HuH-7.5 (cell line): ENCODE measurements at places on chromosomes 2 and 18.

DNA sequence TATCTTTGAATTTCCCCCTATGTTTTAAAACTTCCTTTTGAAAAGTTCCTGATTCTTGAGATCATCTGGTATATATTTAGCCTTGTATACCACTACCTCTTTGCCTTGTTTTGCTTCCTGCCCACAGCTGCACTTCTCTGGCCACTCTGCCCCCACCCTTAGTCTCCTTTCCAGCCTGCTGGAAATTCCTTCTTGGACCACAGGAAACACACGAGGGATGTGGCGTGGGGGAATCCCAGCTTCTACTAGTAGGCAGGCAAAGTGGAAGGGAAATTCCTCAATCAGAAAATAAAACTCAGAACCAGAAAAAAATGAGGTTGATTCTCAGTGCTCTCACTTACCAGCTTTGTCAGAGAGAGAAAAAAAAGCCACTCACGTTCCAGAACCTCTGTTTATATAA lies 13.4 kb downstream of the IL18RAP start:
- DNase-seq, result no peak

DNA sequence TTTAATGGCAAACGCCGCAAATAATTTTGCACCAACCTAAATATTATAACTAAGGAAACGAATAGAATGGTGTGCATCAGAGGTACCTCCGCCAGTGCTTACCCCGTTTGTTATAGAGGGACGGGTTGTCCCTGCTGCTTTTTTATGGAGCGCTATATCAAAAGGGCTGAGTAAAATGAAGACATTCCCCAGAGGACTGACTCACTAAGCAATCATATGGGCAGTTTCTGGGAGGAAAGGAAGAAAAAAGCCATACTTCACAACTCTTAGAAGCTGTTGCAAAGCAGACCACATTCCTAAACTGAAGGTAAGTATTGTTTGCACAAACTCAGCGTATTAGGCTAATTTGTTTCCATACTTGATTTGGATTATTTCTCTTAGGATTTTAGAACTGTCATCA lies 12.9 kb downstream of the ID2 start:
- DNase-seq, result no peak

- DNase-seq, result no peak
Observed at GRCh38 chr2:63875131-63875527, 33.4 kb downstream of the UGP2 start.

DNA sequence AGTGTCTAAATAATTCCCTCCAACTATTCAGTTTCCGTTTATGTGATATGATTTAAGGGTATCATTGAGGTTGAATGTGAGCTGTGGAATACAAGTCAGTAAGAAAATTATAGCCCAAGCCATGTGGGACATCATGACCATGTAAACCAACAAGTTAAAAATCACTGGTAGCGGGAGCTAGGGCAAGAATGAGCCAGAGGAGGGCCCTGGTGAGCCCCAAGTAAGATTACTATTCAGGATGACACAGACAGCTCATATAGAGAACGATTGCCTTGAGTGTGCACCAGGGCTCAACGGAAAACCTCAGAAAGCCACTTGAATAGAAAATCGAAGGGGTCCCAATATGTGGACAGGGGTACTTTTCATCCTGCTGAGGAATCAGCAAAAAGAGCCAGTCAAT lies 87.8 kb upstream of the RBMS1 start:
- DNase-seq, result no peak

GRCh38 chr2:128458505-128458904 lies 139.8 kb upstream of the HS6ST1 start:
- no peak for DNase-seq

- DNase-seq, result no peak
Observed at GRCh38 chr2:240781471-240782220, 38.4 kb downstream of the KIF1A start.

DNA sequence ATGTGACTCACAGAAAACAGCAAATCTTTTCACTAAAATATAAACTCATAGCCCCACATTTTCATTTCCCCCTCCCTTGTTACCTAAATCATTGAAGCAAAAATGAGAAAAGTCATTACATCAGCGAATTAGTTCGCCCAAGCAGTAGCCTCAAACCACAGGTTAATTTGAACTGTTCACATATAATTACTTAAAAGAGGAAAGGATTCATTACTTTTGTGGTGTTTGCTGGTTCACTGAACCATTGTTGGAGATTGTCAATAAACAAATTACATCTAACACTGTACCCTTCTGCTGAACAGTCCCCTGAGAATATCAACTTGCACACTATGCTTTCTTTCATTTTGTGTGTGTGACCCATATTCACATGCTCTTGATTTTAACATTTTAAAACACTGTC lies 238.7 kb downstream of the ERBB4 start:
- no peak for DNase-seq

GRCh38 chr2:175057078-175057685 lies 52.0 kb upstream of the CHN1 start:
- DNase-seq, result no peak

- DNase-seq, result no peak
Observed at GRCh38 chr2:79103214-79103613, 15.4 kb upstream of the REG1B start.

DNA sequence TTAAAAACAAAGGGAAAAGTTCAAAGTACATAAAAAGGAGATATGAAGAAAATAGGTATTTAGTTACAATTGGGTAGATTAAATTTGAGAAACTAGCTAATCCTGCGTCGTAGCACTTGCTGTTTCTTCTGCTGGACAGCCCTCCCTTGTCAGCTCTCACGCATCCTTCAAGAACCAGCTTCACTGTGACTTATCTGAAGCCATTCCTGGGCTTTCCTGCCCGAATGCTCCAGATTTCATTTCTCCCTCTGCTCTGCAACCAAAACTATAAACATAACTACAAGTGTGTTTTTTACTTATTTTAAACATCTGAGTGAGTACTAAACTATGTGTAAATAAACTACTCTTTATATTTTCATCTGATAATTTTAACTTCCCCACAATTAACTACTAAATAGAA lies 149.2 kb downstream of the MTCL1 start:
- no peak for DNase-seq

DNA sequence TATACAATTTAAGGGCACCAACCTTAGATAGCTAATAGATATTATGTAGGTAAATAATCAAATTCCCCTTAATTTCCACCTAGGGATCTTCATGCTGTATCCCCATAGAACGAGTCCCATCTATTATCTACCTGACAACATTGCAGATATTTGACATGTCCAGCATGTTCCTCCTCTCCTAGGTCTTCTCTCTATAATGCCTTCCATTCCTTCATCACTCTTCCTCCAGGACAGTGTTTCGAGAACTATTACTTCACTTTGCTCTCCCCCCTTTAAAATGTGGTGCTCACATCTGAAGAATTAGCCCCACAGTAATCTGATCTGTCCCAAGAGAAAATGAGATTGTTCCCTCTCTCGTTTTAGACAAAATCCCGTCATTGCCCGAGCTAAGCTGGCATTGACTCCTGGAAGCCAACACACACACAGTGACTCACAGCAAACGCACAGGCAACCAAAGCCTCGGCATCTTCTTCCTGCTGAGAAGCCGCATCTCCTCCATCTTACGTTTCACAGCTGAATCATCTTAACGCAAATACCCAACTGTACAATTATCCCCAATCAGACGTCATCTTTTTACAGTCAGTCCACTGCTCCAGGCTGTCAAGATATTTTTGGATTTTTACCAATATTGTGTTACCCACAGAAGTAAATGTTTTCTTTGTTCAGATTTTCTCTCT lies 162.9 kb upstream of the AGAP1 start:
- no peak for DNase-seq

DNA sequence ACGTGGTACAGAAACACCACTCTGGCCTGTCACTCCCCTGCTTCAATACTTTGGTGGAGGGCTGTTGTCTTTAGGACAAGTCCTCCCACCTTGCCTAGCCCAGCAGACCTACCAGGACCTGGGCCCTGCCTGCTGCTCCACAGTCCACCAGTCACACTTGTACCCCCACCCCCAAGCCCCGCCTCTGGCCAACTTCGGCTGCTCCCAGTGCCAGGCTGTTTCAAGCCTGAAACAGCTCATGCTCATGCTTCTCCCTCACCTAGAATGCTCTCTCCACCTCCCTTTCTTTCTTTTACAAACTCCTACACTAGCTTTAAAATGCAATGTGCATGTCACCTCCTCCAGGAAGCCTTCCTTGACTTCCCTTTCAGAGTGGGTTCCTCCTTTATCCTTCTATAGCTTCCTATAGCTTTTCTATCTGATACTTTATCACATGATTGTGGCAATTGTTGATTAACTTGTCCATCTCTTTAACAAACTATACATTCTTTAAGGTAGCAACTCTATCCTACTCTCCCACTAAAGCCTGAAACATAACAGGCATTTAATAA lies 4.8 kb upstream of the OXER1 start:
- DNase-seq, result no peak

DNA sequence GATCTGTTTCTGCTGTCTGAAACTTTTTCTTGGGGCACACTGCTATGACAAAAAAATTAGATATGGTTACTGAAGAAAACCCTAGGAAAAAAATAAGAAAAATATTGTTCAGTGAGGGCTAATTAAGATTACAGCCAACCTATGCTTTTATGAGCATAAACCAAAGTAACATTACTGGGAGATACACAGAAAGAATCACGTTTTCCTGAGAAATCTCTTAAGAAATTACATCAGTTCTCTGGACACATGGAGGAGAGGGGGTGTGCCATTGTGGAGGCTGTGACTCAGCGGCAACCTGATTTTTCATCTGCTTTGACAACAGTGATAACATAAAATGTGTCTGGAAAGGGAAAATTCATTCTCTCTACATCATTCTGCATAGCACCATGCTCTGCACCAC lies 13.4 kb upstream of the NMI start:
- no peak for DNase-seq
